Stimulated activated CD8-positive, alpha-beta memory T cell treated with anti-CD3 and anti-CD28 coated beads, Interleukin-2, amount 100 ng/mL, for 48 hours (primary cell): ENCODE measurements at places on chromosomes 13 and 19.

- no peak for DNase-seq
These were observed 19.1 kb upstream of the CCNP start for GRCh38 chr19:40245506-40246128.

DNA sequence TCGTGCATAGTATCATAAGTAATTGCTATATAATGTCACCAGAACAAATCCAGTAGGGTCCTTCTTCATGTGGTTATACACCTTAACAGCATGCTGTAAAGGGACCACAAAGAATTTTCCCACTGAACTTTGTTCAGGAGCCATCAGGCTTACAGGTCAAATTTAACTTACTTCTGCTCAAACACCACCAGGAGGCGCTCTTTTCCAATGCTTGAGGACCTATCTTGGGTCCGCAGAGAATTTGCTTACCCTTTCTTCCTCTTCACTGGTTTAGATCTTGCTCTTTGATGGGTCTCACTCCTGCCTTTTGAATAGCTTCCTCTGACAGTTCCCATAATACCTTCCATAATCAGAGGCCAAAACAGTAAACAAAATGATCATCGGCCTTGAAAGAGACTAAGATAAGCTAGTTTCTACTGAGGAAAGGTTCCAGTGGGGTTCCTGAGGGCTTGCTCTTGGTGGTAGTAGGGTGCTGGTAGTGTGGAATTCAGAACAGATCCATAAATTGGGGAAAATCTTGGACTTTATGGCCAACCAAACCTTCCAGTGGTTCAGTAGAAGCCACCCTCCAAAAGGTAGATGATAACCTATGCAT, 37.4 kb downstream of the SCGB2B2 start:
- peak; percentile 13 for DNase-seq

DNA sequence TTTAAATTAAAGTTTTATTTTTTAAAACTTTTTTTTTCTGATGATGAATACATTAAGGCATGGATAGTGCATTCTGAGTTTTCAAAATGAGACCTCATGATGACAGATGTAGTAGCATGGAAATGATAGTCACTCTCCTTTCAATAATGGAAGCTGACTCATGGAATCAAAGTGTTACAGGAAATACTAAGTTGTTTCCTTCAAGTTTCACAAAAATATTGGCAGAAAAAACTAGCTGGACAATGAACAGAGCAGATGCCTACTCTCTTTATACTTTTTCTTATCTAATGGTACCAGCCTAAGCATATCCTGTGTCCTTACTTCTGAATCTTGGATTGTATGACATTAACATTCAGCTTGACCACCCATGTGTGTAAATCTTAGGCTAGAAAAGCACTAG, 1337.3 kb downstream of the PCDH9 start:
- DNase-seq = no peak

DNA sequence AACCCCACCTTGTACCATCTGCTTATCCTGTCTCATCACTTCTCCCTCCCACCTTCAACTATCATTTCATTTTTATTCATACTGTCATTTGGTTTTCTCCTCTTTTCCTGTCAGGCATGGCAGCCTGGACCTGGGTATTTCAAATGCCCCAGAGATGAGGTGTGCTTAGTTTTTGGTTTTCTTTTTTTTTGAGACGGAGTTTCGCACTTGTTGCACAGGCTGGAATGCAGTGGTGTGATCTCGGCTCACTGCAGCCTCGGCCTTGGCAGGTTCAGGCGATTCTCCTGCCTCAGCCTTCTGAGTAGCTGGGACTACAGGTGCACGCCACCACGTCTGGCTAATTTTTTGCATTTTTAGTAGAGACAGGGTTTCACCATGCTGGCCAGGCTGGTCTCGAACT, 5.8 kb downstream of the PDS5B start:
- DNase-seq = no peak

DNA sequence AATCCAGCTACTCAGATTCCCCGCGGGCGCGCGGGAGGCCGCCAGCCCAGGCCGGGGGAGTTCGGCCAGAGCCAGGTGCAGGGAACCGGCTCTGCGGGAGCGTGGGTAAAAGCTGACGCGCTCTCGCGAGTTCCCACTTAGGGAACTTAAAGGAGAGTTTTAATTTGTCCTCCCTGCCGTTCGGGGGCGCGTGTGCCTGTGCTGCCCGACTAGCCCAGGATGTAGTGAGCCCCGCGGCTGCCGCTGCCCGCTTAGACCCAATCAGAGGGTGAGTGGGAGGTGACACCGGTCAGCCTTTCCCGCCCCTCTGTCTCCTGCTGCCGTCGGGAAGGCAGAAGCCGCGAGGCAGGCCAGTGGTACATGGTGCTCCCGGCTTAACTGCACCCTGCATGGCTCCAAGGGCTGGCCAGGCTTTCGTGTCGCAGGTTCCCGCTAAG, 36.0 kb upstream of the NEK3 start:
- peak; percentile 55 for DNase-seq

DNA sequence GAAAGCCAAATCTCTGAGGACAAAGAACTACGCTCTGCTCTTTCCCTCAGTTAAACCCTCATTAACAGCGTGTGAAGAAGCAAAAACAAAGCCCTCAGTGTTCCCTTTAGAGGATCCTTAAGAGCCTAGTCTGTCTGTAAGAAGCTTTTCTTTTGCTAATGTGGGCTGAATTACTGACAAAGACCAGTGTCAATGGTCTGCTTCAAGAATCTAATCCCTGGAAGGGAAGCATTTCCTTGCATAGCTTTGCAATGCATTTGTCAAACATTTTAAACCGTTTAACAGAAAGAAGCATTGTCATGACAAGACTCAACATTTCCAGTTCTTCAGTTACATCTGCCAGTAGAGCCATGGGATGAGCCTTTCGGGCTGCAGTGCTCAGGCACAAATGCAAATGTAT, 64.9 kb downstream of the EDNRB start:
- no peak for DNase-seq

GRCh38 chr13:26721251-26722121, 39.1 kb downstream of the GPR12 start:
- peak; percentile 14 for DNase-seq

DNA sequence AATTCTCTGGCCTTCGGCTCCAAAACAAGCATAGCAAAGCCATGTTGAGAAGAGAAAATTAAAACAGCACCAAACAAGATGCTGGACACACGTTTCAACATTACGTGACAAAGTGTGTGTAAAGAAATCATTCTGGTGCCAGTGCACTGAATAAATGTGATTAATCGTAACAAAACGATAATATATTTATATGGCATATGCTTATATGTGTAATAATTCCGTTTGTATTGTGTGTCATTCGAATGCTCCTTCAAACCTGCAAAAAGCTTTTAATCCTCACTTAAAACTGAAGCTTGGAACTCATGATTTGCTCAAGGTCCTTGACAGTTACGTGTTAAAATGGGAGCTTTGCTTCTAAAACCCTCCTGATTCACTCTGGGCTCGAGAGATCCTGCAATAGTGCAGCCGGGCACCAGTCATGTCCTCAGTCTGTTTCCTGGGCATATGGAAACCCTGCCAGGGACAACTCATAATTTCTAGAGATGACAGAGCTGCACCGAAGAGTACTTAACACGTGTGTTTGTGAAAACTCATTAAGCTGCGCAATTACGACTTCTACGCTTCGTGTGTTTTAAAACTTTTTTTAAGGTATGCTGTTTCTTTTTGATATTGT, 731 bp upstream of the AKAP8L start:
- DNase-seq = no peak

GRCh38 chr13:48144413-48145035, 49.6 kb upstream of the MED4 start:
- no peak for DNase-seq

GRCh38 chr19:19554074-19555023, 16.3 kb downstream of the CILP2 start:
- DNase-seq = peak; percentile 47

- no peak for DNase-seq
These were observed 519.5 kb downstream of the SUCLA2 start for GRCh38 chr13:47481536-47481935.

- DNase-seq = no peak
These were observed 121.0 kb upstream of the SLC7A1 start for GRCh38 chr13:29716493-29716892.

- DNase-seq = no peak
These were observed 14.6 kb downstream of the MCF2L start for GRCh38 chr13:112983428-112984196.

GRCh38 chr13:42389041-42389440, 117.1 kb downstream of the AKAP11 start:
- no peak for DNase-seq

DNA sequence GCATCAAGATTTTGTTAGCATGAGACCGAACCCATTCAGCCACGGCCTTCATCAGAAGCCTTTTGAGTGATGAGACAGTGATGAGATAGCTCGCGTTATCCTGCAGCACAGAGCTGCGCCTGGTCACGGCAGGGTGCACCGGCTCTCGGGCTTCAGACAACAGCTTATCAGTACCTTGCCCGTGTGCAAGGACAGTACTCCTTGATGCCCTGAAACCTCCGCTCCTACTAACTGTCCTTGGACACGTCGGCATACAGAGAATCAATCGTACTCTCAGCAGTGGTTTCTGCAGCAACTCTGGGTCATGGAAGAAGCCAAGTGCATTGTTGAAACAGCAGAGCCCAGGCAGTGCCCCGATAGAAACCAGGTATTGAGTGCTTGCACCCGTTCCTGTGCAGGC, 40.7 kb downstream of the IRS2 start:
- DNase-seq = no peak

DNA sequence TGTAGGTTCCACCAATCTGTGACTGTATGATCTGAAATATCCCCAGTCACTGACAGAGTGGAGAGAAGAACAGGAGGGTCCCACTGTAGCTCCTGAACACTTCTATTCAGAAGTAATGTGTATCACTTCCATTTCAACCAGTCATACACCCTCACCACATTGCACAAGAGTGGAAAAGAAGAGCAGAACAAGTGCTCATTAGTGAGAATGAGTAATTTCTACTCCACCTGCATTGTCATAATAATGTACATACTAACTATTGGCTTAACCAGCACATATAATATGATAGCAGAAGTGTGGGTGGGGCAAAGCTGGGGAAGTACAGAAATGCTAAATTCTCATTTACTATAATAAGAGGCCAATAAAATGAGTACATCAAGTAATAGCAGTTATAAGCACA, 342.7 kb downstream of the LMO7 start:
- no peak for DNase-seq

- DNase-seq = no peak
These were observed 51.1 kb downstream of the TNFRSF19 start for GRCh38 chr13:23621316-23621645.

- no peak for DNase-seq
These were observed 895 bp downstream of the B3GNT8 start for GRCh38 chr19:41426116-41426841.

GRCh38 chr13:62643799-62644524, 1228.3 kb upstream of the PCDH20 start:
- DNase-seq = no peak

DNA sequence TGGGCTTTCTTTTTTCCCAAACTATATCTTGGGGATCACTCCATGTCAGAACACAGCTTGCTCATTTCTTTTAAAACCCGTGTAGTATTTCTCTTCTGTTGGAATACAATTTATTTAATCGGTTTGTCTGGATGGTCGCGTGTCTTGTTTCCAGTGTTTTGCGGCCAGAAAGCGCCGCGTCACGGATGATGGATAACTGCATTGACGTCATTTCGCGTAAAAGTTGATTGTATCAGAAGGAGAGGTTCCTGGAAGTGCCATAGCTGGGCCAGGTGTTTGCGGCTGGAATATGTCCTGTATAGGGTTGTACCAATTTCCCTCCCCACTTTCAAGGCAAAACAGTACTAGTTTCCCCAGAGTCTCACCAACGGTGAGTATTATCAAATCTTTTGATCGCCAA, 9.7 kb downstream of the ACTL9 start:
- DNase-seq = no peak

DNA sequence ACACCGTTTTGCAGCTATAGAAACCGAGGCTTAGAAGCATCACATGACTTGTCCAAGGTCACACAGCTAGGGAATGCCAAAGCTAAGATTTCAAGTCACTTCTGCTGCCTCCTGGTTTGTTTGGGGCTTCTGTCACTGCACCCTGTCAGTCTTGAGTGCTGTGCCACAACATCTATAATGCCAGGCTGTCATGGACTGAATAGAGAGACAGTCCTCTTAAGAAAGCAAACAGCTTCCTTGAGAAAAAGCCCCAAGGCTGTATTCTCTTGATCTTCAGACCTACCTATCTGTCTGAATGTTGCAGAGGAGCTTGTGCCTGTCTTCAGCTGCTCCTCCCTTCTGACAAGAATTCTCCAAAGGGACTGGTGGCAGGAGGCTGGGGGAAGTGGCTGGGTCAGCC, 81.6 kb downstream of the OLFM4 start:
- DNase-seq = no peak

DNA sequence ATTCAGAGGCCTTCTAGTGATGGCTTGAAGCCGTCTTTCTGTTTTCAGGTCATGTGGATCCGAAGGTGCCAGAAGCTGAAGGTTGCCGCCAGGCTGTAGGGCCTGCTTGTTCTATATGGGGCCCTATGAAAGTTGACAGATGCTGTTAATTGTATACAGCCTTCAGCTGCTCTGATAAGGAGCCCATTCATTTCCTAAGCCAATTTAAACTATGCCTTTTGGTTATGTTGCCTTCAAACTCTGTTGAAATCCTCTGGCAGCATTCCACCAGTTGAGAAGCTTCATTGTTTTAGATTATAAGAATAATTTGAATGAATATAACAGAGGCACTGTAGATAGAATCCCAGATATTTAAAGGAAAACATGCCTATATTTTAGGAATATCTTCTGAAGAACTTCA, 34.4 kb downstream of the RAP2A start:
- no peak for DNase-seq

DNA sequence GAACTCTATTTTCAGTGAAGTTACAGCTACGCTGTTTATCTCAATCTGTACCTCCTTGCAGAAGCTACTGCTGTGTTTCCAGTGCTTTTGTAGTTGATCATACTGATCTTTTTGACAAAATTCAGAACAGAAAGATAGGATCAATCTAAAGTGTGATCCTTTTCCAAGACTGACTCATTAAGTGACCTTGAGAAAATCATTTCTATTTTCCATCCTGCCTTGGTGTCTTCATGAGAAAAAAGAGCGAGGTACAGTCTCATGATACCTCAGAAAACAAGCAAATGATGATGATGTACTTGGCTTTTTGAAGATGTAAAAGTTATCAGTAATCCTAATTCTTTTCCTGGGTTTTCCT, 46.0 kb upstream of the GPR183 start:
- DNase-seq = no peak

DNA sequence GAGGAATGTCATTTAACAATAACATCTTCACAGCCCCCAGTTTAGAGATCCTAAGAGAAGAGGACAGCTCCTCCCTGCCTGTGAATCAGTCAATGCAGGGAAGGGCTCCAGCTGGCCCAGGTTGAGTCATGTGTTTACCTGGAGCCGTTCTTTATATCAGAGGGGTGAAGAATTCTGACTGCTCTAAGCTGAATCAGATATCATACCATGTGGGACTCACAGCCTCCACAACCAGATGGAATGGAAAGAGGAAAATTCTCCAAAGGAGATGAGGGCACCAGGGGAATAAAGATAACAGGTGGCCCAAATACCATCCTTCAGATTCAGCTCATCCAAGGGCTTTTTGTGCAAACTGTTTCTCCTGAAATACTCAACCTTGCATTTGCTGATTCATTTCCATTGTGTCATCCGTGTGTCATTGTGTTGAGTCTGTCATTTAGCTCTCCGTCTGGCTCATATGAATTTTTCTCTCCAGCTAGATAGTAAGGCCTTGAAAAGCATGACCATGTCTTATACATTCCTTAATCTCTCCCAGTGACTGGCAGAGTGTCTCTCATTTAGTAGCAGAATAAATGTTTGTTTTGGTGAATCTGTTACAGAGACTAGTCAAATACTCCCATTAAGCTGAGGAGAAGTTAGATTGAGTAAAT, 217.9 kb downstream of the RFC3 start:
- no peak for DNase-seq
